HuH-7.5 (cell line): ENCODE measurements at places on chromosomes 6 and 20.
A peak's percentile ranks its signal among the peaks of the same experiment; 100 is the strongest.

DNA sequence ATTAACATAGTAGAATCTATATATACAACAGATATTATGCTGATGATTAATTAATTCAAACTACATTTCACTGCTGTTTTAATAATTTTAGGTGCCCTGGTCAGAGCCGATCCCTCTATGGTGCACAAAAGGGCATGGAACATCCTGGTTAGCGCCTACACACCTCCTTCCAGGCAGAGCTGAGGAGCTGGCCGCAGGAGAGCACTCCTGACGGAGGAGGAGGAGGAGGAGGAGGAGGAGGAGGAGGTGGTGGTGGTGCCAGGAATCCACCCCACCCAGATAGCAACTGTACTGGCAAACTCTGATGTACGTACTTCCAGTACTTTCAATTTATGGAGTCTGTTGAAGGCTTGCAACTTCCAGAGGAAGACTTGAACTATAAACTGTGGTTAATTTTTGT is 204.1 kb upstream of the THBS2 start:
- DNase-seq: no peak

DNA sequence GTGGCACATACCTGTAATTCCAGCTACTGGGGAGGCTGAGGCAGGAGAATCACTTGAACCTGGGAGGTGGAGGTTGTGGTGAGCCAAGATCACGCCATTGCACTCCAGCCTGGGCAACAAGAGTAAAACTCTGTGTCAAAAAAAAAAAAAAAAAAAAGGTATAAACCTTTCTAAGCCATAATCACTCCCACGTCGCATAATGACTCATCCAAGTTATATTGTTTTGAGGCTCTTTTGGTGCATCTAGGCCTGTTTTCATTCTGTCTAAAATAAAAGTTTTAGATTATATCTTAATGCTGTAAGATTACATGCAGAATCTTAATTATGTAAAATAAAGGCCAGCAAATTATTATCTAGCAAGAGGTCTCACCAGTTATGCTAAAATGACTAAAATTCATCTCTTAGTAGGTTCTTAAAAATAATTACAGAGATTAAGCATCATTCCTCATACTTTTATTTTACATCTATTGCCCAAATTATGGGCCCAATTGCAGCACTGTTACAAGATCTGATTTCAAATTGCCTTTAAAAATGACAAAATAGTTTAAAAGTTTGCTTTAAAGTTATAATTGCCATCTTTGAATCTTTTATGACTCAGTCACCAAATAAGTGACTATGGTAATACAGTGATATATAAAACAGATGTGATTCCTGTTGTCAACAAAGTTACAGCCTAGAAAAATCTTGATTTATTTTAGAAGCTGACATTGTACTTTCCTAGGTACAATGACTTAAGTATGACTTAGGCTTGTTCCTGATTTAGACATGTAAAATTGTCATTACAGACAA is 10.4 kb upstream of the SUMO4 start:
- DNase-seq: no peak

GRCh38 chr20:21557241-21558020 is 43.6 kb upstream of the NKX2-2 start:
- no peak for DNase-seq

DNA sequence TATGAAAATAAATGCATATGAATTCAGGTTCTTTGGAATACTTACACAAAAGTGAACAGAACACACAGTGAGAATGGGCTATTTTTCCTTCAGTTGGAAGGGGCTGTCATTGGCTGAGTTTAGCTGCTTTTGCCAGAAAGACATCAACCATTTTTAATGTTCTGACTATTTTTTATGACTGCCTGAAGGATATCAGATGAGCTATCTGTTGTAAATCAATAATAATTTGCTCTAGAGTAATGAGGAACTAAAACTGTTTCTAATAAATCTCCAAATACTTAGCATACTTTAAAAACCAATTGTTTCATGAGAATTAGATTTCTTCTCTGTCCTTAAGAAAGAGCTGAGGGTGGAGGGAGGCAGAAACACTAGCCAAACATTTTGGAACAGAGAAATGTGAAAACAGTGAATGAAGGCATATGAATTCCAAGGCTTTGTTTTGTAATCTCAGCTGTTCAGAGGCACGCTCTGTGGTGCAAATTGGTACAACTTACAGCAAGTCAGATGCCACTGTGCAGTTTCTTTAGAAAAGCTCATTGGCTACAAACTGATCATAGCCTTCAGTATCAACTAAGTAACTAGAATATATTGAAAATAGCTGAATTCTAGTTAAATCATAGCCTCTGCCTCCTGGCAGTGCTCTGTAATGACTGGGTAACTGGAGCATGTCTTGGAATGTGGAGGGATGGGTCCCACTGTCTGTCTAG is 228.9 kb upstream of the JAG1 start:
- DNase-seq: no peak

- no peak for DNase-seq
These were observed 23.0 kb downstream of the RAB23 start for GRCh38 chr6:57198926-57199636.

DNA sequence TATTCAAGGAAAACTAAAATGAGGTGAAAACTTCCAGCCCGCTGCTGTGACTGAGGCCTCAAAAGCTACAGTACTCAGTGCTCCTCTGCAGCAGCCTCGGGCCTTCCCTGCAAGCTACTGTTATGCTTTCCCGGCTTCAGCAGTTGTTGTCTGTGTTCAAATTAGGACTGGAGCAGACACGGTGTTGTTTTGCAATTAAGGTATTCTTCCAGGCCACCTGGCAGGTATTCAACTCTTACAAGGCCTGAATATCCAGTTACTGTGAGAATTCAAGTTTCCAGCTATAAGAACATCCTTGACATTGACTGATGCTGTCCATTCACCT is 10.7 kb downstream of the TXNDC5 start:
- no peak for DNase-seq

GRCh38 chr6:139732451-139732850 is 358.0 kb upstream of the CITED2 start:
- no peak for DNase-seq

GRCh38 chr6:30889921-30890645 is 5.8 kb downstream of the DDR1 start:
- DNase-seq: no peak

GRCh38 chr6:43944908-43945767 is 175.1 kb downstream of the VEGFA start:
- no peak for DNase-seq

GRCh38 chr6:41593406-41593805 is 44.9 kb upstream of the MDFI start:
- DNase-seq: no peak

GRCh38 chr6:166381381-166381732 is 1.4 kb downstream of the MPC1 start:
- DNase-seq: no peak

- DNase-seq: no peak
These were observed 83.8 kb upstream of the NXT1 start for GRCh38 chr20:23266530-23267398.

DNA sequence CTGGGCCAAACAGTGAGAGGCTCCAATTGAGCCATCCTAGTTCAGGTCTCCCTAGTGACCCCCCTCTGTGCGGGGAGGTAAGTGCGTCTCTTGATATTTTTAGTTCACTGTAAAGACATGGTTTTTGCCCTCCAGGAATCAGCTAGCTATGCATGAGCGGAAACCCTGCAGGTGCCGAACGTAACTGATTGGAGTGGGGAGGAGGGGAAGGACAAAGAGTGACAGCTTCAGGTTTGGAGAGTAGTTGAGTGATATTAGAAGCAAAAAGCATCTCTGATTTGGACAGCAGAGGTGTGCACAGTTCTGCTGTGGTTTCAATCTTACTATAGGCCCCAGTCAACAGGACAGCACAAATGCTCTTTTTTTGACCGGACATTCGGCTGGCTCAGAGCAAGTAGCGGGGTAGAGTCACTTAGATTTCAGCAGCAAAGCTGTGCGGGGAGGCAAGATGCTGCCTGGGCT is 31.8 kb downstream of the TBC1D7 start:
- DNase-seq: no peak

GRCh38 chr20:49989234-49990065 is 6.7 kb downstream of the SNAI1 start:
- no peak for DNase-seq

DNA sequence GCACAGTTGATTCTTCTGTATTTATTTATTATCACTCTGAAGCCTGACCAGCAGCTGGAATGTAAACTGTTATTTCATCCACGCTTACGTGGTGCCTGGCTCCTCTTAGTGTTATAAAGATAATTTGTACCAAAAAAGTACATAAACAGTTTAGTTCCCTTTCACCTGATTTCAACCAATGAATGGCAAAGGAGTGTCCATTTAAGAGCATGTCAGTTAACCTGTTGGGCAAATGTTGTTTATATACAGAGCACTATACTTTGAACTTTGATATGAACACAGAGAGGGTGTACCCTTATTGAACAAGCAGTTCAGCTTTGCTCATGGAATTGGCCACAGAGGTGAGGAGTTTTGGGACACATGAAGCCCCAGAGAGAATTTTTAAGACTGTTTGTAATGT is 7.2 kb upstream of the CTCFL start:
- DNase-seq: no peak

DNA sequence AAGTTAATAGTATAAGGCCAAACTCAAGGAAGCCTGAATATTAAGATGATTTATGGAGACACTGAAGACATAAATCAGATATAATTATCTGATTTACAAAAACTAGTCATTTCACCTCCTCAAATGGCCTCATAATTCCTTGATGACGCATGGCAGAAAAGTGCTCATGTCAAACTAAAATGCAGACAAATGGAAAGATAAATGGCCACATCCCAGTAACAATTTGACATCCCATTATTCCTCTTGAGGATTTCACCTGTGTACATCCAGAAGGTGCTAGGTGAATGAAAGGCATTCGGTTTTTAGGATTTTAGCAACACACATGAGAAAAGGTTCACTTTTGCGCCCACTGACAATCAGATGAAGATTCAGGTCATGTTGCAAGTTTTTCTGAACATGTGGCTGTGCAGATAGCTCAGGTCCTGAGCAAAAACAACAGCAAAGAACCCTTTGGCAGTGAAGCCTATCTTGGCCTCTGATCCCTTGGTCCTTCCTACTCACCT is 24.2 kb downstream of the SGK1 start:
- no peak for DNase-seq

GRCh38 chr6:106527117-106527516 is 102.2 kb downstream of the RTN4IP1 start:
- no peak for DNase-seq

DNA sequence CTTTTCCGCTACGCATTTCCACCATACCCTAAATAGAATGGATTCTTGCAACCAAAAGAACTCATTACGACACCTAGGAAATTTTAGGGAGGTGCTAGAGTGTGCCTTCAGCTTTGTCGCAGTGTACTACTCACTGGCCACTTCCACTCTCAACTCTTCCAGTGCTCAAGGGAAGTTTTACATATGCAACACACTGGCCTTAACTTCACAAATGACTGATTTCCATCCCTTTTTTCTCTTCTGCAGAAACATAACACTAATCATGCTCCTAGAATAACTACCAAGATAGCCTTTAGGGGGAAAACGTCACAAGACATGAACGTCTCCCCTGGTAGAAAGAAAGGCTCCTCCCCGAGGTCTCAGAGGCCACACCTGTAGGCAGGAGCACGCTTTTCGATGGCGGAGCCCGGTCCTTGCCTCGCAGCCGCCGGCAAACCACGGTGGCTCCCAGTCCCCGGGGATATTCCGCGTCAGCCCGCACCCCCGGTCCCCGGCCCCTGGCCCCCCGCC is 584 bp downstream of the LYRM4 start:
- DNase-seq: peak; percentile 49

GRCh38 chr20:31821427-31821826 is 2.3 kb downstream of the MYLK2 start:
- DNase-seq: no peak

GRCh38 chr6:24537771-24538385 is 43.1 kb downstream of the ALDH5A1 start:
- DNase-seq: no peak

GRCh38 chr20:12737900-12738299 is 270.9 kb upstream of the SPTLC3 start:
- no peak for DNase-seq

DNA sequence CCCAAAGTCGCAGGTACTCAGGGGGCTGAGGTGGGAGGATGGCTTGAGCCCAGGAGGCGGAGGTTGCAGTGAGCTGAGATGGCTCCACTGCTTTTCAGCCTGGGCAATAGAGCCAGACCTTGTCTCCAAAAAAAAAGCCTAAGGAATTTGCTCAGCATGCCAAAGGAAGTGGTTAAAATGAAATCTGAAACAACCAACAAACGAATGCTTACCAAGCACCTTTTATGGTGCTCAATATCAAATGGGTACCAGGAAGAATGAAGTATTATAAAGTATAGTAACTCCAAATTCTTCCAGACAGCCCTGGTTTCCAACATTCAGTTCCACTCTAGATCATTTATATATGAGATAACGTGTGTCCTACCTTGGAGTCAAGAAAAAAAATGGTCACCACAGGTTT is 14.0 kb downstream of the GMDS start:
- DNase-seq: no peak

GRCh38 chr20:38725931-38726803 is 1.9 kb downstream of the SLC32A1 start:
- DNase-seq: peak; percentile 89

DNA sequence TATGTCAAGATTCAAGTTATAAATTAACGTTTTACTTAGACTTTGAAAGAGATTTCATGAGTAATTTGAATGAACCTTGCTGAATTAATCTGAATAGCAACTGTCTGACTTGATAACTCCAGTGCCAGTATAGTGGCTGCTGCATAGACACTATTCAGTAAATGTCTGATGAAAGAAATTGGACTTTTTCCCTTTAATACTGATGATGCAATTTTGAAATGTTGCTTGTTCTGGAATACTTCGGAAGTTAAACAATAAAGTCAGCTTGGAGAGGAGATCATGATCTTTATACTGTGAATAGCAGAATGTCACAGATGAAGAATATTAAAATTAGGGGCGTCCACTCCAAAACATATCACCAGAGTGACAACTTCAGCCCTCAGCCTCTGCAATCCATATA is 3.6 kb upstream of the PGBD1 start:
- DNase-seq: no peak
